ENCODE measurements at places on chromosomes 1 and 21.

GRCh38 chr21:38219049-38219628 is 37.7 kb upstream of the KCNJ15 start:
- no peak for DNase-seq

DNA sequence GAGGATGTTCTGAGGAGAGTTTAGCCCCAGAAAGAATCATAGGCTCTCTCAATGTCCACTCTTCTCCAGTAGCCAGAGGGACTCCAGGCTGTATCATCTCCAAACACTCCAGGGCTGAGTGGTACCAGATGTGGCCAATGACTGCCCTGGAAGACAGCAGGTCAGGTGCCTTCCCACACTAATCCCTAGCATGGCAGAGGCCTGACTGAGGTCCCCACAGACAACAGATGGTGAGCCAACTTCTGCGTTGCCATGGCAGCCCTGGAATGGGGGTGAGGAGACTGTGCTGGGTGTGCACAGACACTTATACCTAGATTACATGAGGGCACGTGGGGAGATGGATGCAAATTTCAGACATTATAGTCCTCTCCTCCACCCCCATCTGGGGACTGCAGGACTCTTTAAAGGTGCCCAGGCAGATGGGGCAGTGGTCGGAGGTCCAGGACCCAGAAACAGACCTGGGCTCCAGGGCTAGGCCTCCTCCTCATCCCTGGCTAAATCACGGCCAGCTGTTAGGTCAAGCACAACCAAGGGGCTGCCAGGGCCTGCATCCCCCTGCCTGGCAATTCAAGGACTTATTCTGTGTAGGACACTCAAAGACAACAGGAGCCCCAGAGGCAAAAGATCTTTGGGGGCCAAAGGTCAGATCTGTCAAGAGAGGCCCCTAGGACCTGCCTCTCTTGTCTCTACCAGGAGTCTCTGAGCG is 42.9 kb downstream of the CAMK2N1 start:
- DNase-seq = no peak

- no peak for DNase-seq
Measured at GRCh38 chr1:227192163-227192562, 126.1 kb downstream of the CDC42BPA start.

DNA sequence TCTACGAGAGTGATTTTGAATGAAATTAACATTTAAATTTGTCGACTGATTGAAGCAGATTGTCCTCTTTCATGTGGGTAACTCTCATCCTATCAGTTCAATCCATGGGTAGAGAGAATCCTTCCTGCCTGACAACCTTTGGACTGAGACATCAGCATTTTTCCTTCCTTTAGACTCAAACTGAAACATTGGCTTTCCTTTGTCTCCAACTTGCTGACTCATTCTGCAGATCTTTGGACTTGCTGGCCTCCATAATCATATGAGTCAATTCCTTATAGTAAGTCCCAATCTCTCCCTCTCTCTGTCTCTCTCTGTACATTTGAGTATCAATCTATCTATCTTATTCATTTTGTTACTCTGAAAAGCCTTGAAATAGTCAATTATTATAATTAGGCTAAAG is 416.7 kb downstream of the LRRIQ3 start:
- no peak for DNase-seq

GRCh38 chr1:17148950-17149608 is 29.8 kb upstream of the PADI2 start:
- DNase-seq = no peak

- no peak for DNase-seq
Measured at GRCh38 chr1:42730988-42731387, 9.0 kb downstream of the CLDN19 start.

DNA sequence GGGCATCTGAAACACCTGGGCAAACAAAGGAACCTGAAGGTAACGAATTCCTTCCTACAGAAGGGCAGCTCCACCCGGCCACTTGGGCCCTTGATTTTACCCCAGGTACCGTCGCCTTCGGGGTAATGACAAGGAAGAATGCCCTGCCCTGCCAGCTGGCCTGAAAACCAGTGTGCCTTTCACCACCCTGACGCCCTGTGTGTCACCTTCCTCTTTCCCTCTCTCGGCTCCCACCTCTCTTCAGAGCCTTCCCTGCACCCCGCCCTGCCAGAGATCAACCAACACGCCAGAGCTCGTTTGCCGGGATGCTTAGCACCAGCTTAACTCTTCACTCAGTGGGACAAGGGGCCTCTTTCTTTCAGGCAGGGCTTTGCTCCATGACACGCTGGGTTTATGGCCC is 86.0 kb downstream of the SIM2 start:
- no peak for DNase-seq

DNA sequence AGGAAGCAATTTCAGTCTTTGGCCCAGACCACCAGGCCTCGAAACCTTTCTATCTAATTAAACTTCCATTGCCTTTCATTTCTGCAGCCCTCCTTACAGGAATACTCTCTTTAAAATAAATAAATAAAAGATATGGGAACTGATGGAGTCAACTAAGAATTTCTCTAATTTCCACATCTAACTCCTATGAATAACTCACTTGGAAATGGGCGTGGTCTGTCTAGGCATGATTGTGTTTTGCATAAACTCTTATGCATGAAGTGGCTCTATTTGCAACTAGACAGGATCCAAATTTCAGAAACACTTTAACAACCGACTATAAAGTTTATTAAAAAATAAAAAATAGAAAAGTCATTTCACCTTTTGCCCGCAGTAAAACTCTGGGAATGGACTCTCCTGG is 199.5 kb downstream of the ADSS2 start:
- DNase-seq = no peak

GRCh38 chr1:61992257-61992656 is 202.4 kb upstream of the L1TD1 start:
- DNase-seq = no peak

GRCh38 chr1:43460988-43461693 is 7.4 kb upstream of the HYI start:
- no peak for DNase-seq

DNA sequence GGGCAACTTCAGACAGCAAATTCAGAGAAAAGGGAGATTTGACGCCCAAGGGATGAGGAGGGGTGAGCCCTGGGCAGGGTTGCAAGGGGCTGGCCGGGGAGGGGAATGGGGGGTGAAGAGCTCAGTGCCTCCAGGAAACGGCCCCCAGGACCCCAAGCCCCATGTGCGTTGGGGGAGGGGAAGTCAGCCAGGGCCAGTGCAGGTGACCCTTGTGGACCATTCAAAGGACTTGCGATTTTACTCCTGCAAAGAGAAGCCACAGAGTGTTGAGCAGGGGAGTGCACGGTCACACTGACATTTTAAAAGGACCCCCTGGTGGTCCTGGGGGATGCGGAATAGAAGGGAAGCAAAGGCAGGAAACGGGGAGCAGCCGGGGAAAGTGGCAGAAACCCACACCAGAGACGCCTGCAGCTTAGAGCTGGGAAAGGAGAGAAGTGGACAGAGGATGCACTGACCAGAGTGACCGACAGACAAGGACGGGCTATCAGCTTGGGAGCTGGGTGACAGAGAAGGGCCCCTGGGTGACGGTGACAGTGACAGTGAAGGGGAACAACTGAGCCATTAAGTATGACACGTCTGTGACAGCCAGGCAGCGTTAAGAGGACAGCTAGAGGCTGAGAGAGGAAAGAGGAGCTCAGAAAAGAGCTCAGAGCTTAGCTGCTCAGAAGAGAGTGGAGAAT is 54.0 kb upstream of the TMEM51 start:
- DNase-seq = no peak

DNA sequence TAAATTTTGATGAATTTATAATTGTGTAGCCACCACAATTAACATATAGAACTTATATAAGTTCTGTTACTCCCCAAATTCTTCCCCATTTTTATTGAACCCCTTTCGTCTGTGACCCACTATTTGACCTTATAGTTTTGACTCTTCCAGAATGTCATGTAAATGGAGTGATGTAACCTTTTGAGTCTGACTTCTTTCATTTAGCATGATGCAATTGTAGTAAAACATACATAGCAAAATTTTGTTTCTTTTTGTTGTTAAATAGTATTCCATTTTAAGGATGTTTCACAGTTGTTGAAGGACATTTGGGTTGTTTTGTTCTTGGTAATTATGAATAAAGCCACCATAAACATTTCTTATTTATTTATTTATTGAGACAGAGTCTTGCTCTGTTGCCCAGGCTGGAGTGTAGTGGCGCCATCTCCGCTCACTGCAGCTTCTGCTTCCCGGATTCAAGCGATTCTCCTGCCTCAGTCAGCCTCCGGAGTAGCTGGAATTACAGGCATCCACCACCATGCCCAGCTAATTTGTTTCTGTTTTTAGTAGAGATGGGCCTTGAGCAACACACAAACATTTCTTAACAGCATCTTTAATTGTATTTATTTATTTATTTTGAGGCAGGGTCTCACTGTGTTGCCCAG is 33.6 kb downstream of the RPRD2 start:
- no peak for DNase-seq

DNA sequence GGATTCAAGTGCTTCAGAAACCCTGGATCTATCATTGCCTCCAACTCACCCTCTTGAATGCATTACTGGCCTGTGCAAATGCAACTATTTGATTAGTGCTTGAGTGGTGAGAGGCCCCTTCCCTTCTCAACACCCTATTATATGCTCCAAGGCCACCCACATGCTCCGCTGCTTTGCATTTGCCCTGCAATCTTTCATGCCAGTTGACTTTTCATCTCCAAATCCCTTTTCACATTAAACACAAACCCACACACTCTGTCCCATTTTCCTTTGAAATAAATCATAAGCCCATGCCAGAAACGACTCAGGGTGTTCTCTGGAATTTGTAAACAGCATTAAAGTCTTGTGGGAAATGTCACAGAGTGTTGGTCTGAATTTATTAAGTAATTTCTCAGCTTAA is 78.9 kb upstream of the CTTNBP2NL start:
- DNase-seq = no peak

DNA sequence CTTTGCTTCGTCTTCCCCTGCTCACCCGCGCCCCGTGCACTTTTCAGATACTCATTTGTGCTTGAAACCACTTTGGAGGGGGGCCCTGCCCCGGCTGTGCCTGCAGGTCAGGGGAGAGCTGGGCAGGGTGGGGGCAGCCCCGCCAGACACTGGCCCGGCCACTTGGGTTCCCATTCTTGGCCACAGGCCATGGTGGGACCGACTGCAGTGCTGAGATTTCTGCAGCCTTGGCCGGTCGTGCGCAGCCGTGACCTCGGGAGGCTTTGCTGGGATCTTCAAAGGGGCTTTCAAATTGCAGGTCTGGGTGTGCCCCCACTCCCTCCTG is 54.5 kb upstream of the TTC34 start:
- DNase-seq = no peak

GRCh38 chr1:35264871-35265270 is 3.6 kb upstream of the ZMYM4 start:
- DNase-seq = no peak

DNA sequence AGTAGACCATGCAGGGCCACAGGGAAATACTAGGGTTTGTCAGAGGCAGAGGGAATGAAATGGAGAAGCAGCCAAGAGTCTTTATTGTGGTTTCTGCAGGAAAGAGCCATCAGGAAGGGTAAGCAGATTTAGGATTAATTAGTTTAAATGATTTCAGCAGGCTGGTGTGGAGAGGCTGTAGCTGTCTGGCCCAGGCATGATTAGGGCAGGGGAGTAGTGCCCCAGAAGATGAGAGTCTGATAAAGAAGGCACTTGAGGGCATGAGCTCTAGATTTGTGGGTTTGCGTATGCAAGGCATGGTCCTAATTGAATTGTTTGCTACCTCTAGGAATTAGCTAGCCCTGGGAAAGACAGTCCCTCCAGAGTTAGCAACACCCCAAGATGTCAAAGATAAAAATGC is 484.6 kb upstream of the PLXNA2 start:
- DNase-seq = no peak

- DNase-seq = no peak
Measured at GRCh38 chr1:2229037-2229864, 1.1 kb downstream of the SKI start.

DNA sequence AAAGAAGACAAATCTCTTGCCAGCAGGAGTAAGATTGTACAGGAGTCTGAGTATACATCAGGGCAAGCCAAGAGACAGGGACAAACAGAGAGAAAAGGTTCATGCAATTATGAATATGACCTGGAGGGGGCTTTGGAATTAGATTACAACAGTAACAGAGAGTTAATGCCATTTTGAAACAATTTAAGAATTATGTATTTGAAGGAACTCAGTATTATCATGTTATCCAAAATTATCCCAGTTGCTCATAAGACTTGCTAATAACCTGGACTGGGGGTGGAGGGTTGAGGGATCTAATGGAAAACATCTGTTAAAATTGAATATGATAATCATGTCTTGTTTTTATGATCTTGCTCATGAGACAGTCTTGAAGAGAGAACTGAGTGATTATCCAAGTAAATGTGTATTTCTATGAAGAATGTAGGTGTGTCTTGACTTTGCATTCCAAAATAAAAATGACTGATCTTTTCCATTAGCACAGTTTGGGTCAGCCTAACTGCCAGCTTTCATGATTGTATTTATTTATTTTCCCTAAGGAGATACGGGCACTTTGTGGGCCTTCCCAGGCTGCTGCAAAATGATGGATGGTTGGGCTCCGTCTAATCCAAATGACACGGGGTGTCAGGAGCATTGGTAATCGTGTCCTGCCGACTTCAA is 117.7 kb downstream of the ERG start:
- no peak for DNase-seq

- no peak for DNase-seq
Measured at GRCh38 chr1:208527156-208527555, 283.0 kb upstream of the PLXNA2 start.

DNA sequence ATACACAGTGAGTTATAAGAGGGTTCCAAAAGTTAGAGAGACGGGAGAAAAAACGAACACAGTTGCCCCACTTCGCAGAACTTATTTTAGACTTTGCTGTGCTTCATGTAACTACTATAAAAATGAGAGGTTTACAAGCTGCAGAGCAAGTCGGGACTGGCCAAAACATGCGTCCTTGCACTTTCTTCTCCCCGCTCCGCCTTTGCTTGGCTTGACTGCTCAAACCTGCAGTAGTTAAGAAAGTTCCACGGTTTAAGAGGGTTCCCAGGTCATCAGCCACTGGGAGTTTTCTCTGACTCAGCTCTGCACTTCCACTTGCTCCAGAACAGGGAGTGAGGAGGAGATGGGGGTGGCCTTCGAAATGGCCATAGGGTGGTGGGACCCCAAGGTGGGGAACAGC is 36.2 kb downstream of the CLIC6 start:
- no peak for DNase-seq

GRCh38 chr1:175073633-175074032 is 6.0 kb downstream of the TNN start:
- DNase-seq = no peak

- DNase-seq = no peak
Measured at GRCh38 chr1:185108321-185108720, 48.4 kb downstream of the TRMT1L start.

GRCh38 chr1:203153051-203153988 is 22.3 kb downstream of the MYBPH start:
- DNase-seq = no peak

DNA sequence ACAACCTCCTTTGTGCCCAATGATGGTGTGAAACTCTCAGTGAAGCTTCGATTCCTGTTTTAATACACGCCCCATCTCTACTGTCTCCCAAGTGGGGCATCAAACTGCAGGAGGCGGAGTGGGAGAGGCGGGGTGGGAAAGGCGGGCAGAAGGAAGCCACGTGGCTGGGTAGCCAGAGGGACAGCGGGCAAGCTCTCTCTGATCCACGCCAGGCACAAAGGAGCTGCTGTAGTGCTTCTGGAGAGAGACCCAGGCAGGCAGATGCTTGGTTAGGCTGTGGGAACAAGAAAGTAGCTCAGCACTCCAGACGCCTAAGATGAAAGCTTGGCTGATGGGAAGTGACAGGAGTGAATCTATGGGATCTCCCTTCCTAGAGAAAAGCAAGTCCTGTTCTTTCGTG is 25.7 kb downstream of the TRIM67 start:
- DNase-seq = no peak

- DNase-seq = no peak
Measured at GRCh38 chr1:25199819-25200620, 32.3 kb downstream of the SYF2 start.
